ENCODE measurements at places on chromosomes 7 and 10. TPM values are rescaled to one million over a fixed set of nuclear protein-coding genes. Genes with fewer than 3 reads are reported as not detected.

SAP25 gene
- not detected for total RNA-seq

CCDC186 gene
- total RNA-seq, result 58.1 TPM

ITGB8 gene
- total RNA-seq, result 30.7 TPM

HOXA5 gene
- total RNA-seq, result 4.7 TPM

SHTN1 gene
- 20.9 TPM for total RNA-seq

PIK3AP1 gene
- 2.2 TPM for total RNA-seq

CYP3A4 gene
- 7.8 TPM for total RNA-seq

AEBP1 gene
- total RNA-seq, result 24.3 TPM

SCART1 gene
- total RNA-seq, result 10.7 TPM

PAPOLB gene
- not detected for total RNA-seq

LARP4B gene
- 100 TPM for total RNA-seq

SNX10 gene
- 1.9 TPM for total RNA-seq

TFEC gene
- total RNA-seq, result 0.32 TPM

KCND2 gene
- not detected for total RNA-seq

EGR2 gene
- 28.4 TPM for total RNA-seq

GRCh38 chr10:84158550-84158949 is 15.1 kb upstream of the GPR15LG start:
- peaks cover 16% of the 10 kb centered on the region for H3K36me3 ChIP-seq
- no peak overlapping the region for H3K4me3 ChIP-seq
- H3K27ac ChIP-seq, result no peak overlapping the region

- no peaks in the 10 kb centered on the region for H3K4me1 ChIP-seq
- no peak overlapping the region for H3K4me3 ChIP-seq
- no peak overlapping the region for H3K27ac ChIP-seq
- no peaks in the 10 kb centered on the region for H3K27me3 ChIP-seq
- H3K36me3 ChIP-seq, result no peaks in the 10 kb centered on the region
These were observed 83.9 kb downstream of the CADPS2 start for GRCh38 chr7:122802301-122802751.

- no peaks in the 10 kb centered on the region for H3K36me3 ChIP-seq
- no peak overlapping the region for H3K4me3 ChIP-seq
- peaks cover 38% of the 10 kb centered on the region for H3K4me1 ChIP-seq
- peaks cover 30% of the 10 kb centered on the region for H3K27me3 ChIP-seq
These were observed 2.5 kb downstream of the ADAMTS14 start for GRCh38 chr10:70674560-70675495.

DNA sequence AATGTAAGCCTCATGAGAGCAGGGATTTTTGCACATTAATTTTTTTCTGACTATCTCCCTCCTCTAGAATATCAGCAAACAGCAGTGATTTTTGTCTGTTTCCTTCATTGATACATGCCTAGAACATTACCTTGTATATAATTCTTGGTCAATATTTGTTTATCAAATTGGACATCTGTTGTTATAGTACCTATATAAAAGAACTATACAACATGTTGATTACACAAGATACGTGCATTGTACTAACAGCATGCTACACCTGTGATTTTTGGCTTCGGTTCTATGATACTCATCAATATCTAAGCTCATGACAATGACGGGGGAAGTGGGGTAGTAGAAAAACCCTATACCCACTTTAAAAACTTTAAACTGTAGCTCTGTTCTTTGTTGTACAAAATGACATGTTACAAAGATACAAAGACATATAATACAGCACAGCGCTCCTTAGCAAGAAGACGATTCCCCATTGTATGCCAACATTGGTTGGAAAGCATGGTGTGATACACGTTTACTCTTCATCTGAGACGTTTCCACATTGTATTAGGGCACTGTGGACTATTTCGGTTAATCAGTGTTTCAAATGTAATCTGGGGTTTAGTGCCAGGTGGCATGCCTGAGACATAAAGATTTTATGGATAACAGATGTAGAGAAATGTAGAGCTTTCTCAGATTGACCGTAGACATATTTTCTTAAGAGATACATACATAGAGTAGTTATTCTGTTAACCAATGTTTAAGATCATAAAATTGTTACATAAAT is 70.5 kb upstream of the FOXP2 start:
- H3K27me3 ChIP-seq, result no peaks in the 10 kb centered on the region
- H3K36me3 ChIP-seq, result no peaks in the 10 kb centered on the region
- H3K4me1 ChIP-seq, result no peaks in the 10 kb centered on the region
- no peak for DNase-seq
- H3K27ac ChIP-seq, result no peak overlapping the region

GRCh38 chr10:33321516-33321915 is 13.0 kb downstream of the NRP1 start:
- H3K27ac ChIP-seq, result no peak overlapping the region
- DNase-seq, result no peak
- peaks cover 16% of the 10 kb centered on the region for H3K4me1 ChIP-seq
- no peaks in the 10 kb centered on the region for H3K27me3 ChIP-seq
- H3K4me3 ChIP-seq, result no peak overlapping the region

GRCh38 chr7:155292680-155293226 is 4.9 kb upstream of the INSIG1 start:
- no peaks in the 10 kb centered on the region for H3K36me3 ChIP-seq
- H3K27ac ChIP-seq, result no peak overlapping the region
- H3K27me3 ChIP-seq, result no peaks in the 10 kb centered on the region
- DNase-seq, result no peak
- H3K4me1 ChIP-seq, result peaks cover 10% of the 10 kb centered on the region

DNA sequence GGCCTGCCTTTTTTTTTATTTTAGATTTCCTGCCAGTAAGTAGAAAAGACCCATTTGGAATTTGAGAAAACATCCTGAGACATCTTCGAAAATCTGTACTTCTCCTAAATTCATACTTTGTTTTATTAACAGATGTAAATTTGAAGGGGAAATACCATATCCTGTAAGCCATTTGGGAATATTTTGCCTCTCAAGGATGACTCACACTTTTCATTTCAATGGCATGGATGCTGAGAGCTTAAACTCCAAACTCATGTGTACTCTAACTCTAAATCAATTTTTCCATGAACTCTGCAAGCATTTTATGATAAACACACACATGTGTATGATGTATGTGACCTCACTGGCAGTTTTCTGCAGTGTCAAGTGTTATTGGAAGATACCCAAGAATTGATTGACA is 89.0 kb downstream of the SEMA3A start:
- no peaks in the 10 kb centered on the region for H3K4me1 ChIP-seq
- no peaks in the 10 kb centered on the region for H3K27me3 ChIP-seq
- H3K27ac ChIP-seq, result no peak overlapping the region
- no peak overlapping the region for H3K4me3 ChIP-seq
- no peaks in the 10 kb centered on the region for H3K36me3 ChIP-seq

- peaks cover 25% of the 10 kb centered on the region for H3K4me1 ChIP-seq
- H3K27me3 ChIP-seq, result no peaks in the 10 kb centered on the region
- no peaks in the 10 kb centered on the region for H3K36me3 ChIP-seq
- H3K4me3 ChIP-seq, result no peak overlapping the region
- DNase-seq, result no peak
- no peak overlapping the region for H3K27ac ChIP-seq
These were observed 24.4 kb upstream of the C10orf67 start for GRCh38 chr10:23368816-23369640.

- H3K4me1 ChIP-seq, result no peaks in the 10 kb centered on the region
- no peaks in the 10 kb centered on the region for H3K27me3 ChIP-seq
- no peak overlapping the region for H3K27ac ChIP-seq
- H3K36me3 ChIP-seq, result no peaks in the 10 kb centered on the region
- no peak overlapping the region for H3K4me3 ChIP-seq
These were observed 79.6 kb downstream of the ZNF777 start for GRCh38 chr7:149381245-149381644.

- no peak overlapping the region for H3K27ac ChIP-seq
- no peaks in the 10 kb centered on the region for H3K4me1 ChIP-seq
- H3K36me3 ChIP-seq, result no peaks in the 10 kb centered on the region
- DNase-seq, result no peak
These were observed 22.2 kb upstream of the BMPER start for GRCh38 chr7:33882950-33883670.

- DNase-seq, result no peak
- peak overlapping the region; percentile 77 for H3K27ac ChIP-seq
- H3K4me3 ChIP-seq, result no peak overlapping the region
- peaks cover 30% of the 10 kb centered on the region for H3K27me3 ChIP-seq
These were observed 3.3 kb downstream of the GOLGA7B start for GRCh38 chr10:97852840-97853405.

DNA sequence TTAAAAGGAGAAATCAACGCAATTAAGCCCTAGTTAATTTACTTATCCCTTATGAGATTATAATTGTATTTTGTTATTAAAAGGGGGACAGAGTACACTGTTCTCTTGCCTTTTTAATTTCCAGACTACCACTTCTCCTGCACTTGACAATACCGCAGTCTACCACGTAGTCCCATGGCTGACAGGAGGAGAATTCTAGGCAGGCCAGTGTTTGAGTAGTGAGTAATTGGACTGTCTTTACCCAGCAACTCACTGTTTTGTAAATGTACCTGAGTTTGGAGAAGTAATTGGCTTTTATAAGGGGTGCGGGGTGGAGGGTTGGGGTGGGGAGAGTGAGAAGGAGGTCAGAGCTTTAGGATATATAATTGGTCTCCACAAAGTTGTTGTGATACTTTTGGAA is 85.4 kb downstream of the CFTR start:
- no peak overlapping the region for H3K4me3 ChIP-seq
- H3K4me1 ChIP-seq, result no peaks in the 10 kb centered on the region
- no peak overlapping the region for H3K27ac ChIP-seq

DNA sequence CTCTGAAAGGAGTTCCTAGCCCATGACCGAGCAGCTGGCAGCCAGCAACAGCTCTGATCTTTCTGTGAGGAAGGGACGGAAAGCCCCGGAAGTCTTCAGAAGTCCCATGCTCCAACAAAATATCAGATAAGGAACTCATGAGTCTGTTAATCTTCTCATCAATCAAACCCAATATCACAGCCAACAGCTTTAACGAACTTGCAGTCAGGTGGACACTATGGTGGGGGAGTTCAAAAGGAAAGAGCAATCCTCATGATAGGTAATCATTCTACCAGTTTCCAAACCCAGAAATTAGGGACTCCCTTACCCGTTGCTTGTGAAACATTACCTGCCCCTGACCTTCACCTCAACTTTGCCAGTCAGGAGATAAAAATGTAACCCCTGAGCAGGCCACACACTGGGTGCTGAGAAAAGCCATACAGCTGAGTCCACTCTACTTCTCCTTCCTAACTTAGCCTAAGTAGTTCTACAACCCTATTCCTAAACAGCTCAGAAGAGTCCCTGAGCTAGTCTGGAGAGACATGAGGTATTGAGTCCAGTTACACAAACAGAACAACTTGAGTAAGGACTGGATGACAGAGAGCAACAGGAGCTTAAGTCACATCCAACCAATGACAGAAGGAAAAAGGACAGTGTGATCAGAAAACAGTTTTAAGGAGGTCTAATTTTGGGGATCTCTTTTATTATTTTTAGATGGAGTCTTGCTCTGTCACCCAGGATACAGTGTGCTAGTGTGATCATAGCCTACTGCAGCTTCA is 2.2 kb downstream of the NDST2 start:
- no peak for DNase-seq
- H3K27ac ChIP-seq, result no peak overlapping the region
- H3K27me3 ChIP-seq, result no peaks in the 10 kb centered on the region
- H3K36me3 ChIP-seq, result peaks cover 59% of the 10 kb centered on the region

GRCh38 chr7:157479326-157479725 is 142.5 kb downstream of the DNAJB6 start:
- H3K27ac ChIP-seq, result no peak overlapping the region
- no peaks in the 10 kb centered on the region for H3K36me3 ChIP-seq
- no peaks in the 10 kb centered on the region for H3K27me3 ChIP-seq
- H3K4me3 ChIP-seq, result no peak overlapping the region

DNA sequence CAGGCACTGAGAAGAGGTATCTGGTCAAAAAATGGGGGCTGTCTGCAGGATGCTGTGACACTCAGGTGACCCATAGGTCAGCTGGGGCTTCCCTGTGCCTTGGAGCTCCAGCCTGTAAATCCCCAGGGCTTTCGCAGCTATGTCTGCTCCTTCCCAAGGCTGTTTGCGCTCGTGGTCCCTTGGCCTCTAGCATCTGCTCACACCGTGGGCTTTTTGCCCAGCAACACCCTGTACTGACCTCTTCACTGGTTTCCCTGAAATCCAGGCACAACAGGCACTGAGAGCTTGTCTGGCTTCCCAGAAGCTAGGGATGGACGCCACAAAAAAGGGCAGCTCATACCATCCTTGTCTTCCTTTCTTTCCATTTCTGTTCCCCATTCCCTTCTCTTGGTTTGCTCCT is 280.3 kb upstream of the HABP2 start:
- H3K4me1 ChIP-seq, result peaks cover 19% of the 10 kb centered on the region
- no peak overlapping the region for H3K4me3 ChIP-seq
- no peaks in the 10 kb centered on the region for H3K36me3 ChIP-seq
- DNase-seq, result no peak
- H3K27ac ChIP-seq, result no peak overlapping the region

GRCh38 chr7:42700406-42701327 is 211.2 kb downstream of the C7orf25 start:
- H3K36me3 ChIP-seq, result no peaks in the 10 kb centered on the region
- no peak overlapping the region for H3K4me3 ChIP-seq
- no peak for DNase-seq
- peaks cover 4% of the 10 kb centered on the region for H3K4me1 ChIP-seq

DNA sequence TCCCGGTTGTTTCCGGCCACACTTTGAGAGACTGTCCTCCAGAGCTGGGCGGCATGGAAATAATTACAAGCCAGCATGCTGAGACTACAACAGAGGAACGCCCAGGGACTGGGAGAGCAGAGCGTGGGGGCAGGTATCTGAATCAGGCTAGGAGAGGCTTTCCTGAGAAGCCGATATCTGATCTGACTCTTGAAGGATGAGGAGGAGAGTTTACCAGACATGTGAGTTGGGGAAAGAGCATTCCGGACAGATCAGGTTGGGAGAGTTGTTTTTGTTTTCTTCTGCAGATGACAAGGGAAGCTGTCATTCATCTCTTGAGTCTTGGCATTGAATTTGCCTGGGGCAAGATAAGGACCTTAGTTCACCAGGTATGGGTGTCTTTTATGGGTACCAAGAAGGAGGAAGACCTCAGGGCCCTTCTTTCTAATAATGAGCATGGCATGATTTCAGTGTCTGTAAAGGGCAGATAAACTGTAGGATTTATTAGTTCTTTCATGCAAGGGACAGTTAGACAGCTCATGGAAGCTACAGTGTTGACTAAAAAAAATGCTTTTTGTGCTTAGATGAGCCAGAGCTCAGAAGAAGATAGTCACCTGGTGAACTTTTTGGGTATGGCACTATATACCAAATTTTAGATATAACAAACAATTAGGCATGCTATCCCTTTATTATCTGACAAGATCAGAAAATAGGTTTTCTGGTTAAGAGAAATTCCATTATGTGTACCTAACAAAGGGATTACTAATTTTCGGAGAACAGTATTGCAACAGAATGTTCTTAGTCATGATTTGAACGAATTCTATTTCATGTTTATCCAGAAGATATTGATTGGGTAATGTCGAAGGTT is 36.2 kb downstream of the WBP1L start:
- H3K27ac ChIP-seq, result peak overlapping the region; percentile 93
- H3K27me3 ChIP-seq, result no peaks in the 10 kb centered on the region
- no peak for DNase-seq
- no peak overlapping the region for H3K4me3 ChIP-seq

GRCh38 chr10:13628661-13629060 is 41.9 kb downstream of the PRPF18 start:
- H3K27ac ChIP-seq, result no peak overlapping the region
- H3K27me3 ChIP-seq, result no peaks in the 10 kb centered on the region
- H3K36me3 ChIP-seq, result peaks cover 28% of the 10 kb centered on the region
- no peaks in the 10 kb centered on the region for H3K4me1 ChIP-seq

- H3K4me3 ChIP-seq, result no peak overlapping the region
- H3K4me1 ChIP-seq, result no peaks in the 10 kb centered on the region
- no peak overlapping the region for H3K27ac ChIP-seq
- H3K27me3 ChIP-seq, result peaks cover 13% of the 10 kb centered on the region
- DNase-seq, result no peak
These were observed 84.5 kb downstream of the ADRA2A start for GRCh38 chr10:111161109-111161874.

GRCh38 chr7:81707966-81708365 is 61.9 kb downstream of the HGF start:
- no peak overlapping the region for H3K27ac ChIP-seq
- no peak for DNase-seq
- no peaks in the 10 kb centered on the region for H3K27me3 ChIP-seq
